SJCRH30 (cell line): ENCODE measurements at places on chromosomes 5 and 9. TPM values are rescaled to one million over a fixed set of nuclear protein-coding genes. Genes with fewer than 3 reads are reported as not detected.

DNA sequence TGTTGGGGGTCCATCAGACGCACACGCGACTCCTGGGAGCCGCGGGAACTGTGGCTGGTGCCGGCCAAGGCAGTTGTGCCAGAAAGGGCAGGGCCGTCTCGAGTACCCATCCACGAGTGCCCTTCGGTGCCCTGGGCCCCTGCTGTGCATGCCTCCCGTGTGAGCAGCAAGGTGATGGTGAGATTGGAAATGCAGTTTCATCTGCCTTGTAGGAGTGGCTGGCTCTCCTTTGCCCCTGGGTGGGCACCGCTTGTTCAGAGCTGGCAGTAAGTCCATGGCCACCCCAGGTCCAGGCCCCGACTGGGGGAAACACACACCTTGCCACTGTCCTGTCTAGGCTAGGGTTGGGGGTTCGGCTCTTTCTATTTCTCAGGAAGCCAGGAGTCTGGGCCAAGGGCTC, 5.7 kb downstream of the NKD2 start:
- H3K27ac ChIP-seq = no peak overlapping the region
- DNase-seq = no peak
- H3K4me1 ChIP-seq = no peaks in the 10 kb centered on the region
- no peak overlapping the region for H3K4me3 ChIP-seq
- no peaks in the 10 kb centered on the region for H3K36me3 ChIP-seq

DNA sequence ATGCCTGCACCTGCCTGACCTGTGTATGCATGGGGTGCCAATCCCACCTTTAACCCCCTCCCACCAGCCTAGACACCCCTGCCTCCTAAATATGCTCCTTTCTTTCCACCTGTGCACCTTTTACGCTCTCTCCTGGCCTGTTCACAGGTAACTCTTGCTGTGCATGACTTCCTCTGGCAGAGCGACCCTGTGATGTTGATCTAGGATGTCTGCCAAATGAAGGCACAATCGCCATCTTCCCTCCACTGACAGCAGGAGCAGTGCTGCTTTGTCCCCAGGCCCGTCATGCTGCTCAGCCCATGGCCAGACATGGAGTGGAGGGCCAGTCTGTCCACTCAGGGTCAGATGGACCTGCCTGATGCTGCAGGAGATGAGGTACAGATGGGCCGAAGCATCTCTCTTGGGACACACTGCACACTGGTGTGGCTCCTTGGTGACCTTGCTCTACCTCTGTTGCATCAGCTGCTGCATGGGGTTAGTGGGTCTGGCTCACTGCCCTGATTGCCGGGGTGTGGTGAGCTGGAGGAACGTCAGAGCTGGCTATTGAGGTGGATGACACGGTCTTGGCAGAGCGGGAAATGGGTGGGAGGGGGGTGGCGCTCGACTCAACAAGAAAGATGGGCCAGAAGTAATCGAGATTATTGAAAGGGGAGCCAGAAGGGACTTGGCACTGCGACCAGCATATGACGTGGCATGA, 101.7 kb upstream of the PITX1 start:
- H3K4me1 ChIP-seq = peaks cover 13% of the 10 kb centered on the region
- DNase-seq = peak; percentile 79
- no peaks in the 10 kb centered on the region for H3K27me3 ChIP-seq
- no peak overlapping the region for H3K4me3 ChIP-seq

- no peak overlapping the region for H3K27ac ChIP-seq
- no peak overlapping the region for H3K4me3 ChIP-seq
- no peaks in the 10 kb centered on the region for H3K36me3 ChIP-seq
- H3K4me1 ChIP-seq = peaks cover 14% of the 10 kb centered on the region
- DNase-seq = no peak
These were observed 6.3 kb downstream of the ARL15 start for GRCh38 chr5:54304040-54304439.

- no peak overlapping the region for H3K4me3 ChIP-seq
- H3K27me3 ChIP-seq = no peaks in the 10 kb centered on the region
- peak; percentile 70 for DNase-seq
These were observed 59.8 kb downstream of the DOCK2 start for GRCh38 chr5:169696621-169697510.

DNA sequence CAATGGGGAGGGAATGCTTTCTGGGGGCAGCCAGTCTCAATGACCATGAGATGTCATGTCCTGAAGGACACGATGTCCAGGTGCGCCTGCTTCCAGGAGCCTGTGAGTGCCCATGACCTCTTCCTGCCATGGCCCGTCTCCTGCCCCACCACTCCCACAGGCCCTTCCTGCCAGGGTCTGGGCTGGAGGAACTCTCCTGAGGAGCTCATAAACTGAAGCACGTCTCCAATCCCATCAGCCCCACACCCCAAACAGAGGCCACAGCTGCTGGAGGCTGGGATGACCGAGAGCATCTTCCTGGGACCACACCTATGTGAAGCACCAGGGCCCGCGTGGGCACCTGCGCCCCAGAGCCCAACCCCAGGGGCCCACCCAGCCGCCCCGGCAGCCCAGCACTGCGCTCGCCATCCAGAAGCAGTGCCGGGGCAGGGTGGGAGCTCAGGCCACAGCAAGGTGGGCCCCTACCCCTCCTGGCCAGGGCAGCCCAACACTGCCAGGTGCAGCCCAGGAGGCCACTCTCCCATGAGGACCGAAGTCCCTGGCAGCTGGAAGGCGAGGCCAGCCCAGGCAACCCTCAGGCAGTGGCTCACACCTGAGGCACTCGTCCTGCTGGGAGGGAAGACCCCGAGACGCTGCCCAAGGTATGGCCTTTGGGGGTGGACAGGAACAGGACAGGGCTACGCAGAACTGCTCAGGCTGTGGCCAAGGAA, 53.9 kb upstream of the UBAC1 start:
- H3K4me1 ChIP-seq = peaks cover 9% of the 10 kb centered on the region; the same call in 1 of the 2 replicates
- H3K27ac ChIP-seq = no peak overlapping the region
- no peaks in the 10 kb centered on the region for H3K36me3 ChIP-seq
- DNase-seq = no peak

Gene AFAP1L1
- total RNA-seq = 0.45 and 0.56 TPM in 2 replicates

DNA sequence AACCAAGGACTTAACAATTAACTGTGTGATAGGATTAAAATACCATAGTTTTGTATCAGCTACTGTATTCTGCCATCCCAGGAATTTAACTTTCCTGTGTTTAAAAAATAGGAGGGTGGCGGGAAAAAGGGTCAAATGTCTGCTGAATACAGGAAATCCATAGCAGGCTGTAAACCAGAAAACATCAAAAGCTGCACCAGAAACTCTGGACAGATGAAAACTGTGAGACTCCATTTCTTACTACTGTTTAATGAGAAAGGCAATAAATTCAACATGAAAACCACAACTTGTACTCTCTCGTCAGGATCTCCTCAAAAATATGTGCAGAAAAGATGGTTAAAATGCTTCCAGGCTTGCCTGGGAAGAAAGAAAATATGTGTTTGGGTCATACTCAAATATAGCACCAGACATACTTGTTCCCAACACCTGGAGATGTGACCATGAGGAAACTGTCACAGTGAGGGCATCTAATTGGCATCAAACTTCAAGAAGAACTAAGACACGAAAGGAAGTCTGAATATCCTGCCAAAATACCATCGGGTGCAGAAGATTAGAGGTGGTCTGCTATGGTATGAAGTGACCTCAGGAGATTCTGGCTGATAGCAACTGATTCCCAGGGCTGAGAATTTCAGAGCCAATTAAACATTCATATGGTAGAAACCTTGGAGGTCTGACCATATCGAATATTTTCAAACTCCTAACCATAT, 164.7 kb upstream of the TARS1 start:
- H3K36me3 ChIP-seq = no peaks in the 10 kb centered on the region
- peak overlapping the region; percentile 8; the same call in 1 of the 2 replicates for H3K4me3 ChIP-seq
- peak overlapping the region; percentile 57 for H3K27ac ChIP-seq
- peaks cover 23% of the 10 kb centered on the region for H3K4me1 ChIP-seq
- peak; percentile 24 for DNase-seq
- no peaks in the 10 kb centered on the region for H3K27me3 ChIP-seq

Gene DNAH5
- 0.16 and 0.30 TPM in 2 replicates for total RNA-seq

DNA sequence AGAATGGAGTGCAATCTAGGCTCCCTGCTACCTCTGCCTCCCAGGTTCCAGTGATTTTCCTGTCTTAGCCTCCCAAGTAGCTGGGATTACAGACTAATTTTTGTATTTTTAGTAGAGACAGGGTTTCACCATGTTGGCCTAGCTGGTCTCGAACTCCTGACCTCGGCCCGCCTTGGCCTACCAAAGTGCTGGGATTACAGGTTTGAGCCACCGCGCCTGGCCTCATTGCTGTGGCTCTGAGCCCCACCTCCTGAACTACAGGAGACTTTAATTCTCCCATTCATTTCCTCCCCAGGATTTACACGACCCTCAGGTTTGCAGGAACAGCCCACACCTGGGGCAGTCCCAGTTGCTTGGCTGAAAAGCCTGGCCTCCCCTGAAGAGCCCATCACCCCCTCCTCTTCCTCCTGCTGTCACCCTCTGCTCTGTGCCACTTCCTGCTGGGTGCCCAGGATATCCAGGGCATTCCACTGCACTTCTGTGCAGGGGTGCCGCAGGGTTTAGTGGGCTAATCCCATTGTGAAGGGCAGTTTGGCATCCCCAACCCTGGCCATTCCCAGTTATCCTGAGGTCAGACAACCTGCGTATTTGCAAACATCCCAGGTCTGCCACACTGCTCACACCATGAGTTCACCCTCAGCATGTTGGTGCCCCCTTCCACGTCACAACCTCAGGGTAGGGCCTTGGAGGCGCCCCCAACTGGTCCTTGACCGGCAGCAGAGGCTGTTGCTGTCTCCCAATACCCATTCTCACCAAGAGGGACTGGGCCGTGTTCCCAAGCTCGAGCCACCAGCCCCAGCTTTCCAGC, 265.0 kb upstream of the IRX4 start:
- no peaks in the 10 kb centered on the region for H3K36me3 ChIP-seq
- no peaks in the 10 kb centered on the region for H3K27me3 ChIP-seq
- H3K4me1 ChIP-seq = peaks cover 3% of the 10 kb centered on the region; the same call in 1 of the 2 replicates
- no peak overlapping the region for H3K27ac ChIP-seq
- H3K4me3 ChIP-seq = no peak overlapping the region

DNA sequence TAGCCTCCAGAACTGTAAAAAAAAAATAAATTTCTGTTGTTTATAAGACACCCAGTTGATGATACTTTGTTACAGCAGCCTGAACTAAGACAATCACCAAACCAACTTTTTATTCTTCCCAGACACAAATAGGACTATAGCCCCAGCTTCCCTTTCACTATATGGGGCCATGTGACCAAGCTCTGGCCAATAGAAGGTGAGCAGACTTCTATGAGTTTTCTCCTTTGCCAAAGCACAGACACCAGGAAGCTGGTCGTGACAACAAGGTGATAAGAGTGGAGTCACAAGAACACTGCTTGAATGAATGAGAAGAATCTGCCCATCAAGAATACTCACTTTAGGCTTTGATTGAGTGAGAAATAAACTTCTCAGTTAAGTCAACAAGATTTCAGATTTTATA, 217.7 kb downstream of the DEPDC1B start:
- no peaks in the 10 kb centered on the region for H3K4me1 ChIP-seq
- no peaks in the 10 kb centered on the region for H3K27me3 ChIP-seq
- H3K27ac ChIP-seq = no peak overlapping the region
- DNase-seq = no peak
